ENCODE measurements at places on chromosomes 7 and 10.

DNA sequence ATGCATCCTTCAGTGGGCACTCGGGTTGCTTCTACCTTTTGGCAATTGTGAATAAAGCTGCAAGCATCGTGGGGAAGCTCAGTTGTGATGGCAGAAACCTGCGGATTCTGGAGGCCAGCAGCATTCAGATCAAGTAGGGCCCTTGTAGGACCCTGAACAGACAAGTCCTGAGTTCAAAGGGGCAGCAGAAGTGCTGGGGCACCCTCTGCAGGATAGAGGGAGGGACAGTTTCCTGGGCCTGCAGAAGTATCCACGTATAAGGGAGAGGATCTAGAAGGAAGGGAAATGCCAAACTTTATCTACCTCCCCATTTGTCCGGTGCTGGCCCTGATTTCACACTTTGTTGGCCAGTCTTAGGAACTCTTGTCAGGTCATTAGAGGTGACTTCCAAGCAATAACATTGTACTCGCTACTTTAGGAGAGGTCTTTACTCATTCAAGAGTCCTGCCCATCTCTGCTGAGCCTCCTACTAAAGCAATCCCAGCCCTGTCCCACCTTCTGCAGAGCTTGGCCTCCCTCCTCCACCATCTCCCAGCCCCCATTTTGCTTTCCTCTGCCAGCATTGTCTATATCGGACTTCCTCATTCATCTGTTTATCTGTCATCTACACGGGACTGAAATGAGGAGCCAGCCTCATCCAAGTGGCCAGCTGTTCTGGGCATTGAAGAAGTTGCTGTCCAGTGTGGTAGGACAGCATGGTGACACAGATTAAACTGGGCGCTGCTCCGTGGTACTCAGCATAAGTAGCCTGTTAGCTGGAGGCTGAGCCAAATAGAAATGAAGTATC lies 26.6 kb upstream of the R3HCC1L start:
- DNase-seq: no peak

DNA sequence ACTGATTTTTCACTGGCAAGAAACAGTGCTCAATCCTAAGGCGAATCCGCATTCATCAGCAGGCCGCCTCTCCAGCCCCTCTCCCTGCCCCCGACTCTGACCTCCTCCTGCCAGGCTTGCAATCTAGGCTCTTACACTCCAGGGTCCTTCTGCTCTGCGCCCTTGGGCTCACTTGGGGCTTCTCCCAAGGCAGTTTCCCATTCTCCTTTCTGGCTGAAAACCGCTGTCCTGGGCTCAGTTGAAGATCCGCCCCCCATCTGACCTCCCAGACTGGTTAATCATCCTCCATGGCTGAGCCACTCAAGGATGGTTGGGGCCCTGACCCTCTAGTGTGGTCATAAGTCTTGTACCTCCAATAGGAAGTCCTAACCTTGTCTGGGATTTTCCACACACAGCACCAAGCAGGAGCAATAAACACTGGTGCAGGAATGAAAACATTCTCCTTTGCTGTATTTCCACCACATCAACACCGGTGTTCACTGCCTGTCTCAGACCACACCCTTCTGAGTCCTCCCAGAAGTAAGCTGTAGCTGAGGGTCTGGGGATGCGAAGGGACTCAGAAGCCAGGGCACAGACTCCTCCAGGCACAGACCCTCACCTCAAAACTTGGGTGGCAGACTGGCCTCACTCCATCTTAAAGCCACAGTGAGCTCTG lies 42.4 kb downstream of the TNS3 start:
- no peak for DNase-seq

GRCh38 chr7:20514364-20514763 lies 101.1 kb upstream of the ABCB5 start:
- no peak for DNase-seq

GRCh38 chr10:132140167-132140925 lies 46.4 kb upstream of the DPYSL4 start:
- no peak for DNase-seq

- DNase-seq: no peak
These were observed 288.6 kb downstream of the BAMBI start for GRCh38 chr10:28965937-28966336.

- DNase-seq: no peak
These were observed 38.4 kb upstream of the ABCB4 start for GRCh38 chr7:87513735-87514335.

DNA sequence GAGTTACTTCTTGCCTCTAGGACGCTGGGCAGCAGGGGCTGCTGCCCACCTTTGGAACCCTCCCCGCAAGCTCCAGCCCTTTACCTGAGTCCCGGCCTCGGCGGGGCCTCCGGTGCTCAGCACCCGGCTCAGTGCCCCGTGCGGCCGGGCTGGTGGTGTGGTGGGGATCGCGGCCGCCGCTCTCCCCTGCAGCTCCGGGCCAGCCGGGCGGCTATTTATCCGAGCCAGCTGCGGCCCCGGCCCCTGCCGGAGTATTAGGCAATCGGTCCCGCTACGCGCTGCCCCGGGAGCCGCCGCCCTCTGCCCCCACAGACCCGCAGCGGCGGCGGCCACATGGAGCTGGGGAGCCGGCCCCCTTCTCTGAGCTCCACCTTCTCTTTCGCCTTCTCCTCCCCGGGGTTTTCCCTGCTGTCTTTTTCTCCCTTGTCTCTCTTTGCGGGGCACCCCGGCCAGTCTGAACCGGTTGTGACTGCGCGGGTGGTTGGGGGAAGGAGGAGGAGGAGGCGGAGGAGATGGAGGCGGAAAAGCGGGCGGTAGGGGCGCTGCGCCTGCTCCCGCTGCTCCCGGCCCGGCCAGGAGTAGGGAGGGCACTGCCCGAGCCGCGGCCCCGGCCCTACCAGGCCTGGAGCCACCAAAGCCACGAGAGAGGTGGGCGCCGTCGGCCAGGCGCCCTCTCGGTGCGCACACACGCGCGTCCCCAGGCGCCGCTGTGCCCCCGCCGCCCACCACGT lies at the start of gene SLC16A9:
TSS of gene SLC16A9 (minus strand) at position 456 of the 731 bp plus-strand sequence. CDS start 25,559 bp downstream, outside the sequence.
- DNase-seq: no peak

DNA sequence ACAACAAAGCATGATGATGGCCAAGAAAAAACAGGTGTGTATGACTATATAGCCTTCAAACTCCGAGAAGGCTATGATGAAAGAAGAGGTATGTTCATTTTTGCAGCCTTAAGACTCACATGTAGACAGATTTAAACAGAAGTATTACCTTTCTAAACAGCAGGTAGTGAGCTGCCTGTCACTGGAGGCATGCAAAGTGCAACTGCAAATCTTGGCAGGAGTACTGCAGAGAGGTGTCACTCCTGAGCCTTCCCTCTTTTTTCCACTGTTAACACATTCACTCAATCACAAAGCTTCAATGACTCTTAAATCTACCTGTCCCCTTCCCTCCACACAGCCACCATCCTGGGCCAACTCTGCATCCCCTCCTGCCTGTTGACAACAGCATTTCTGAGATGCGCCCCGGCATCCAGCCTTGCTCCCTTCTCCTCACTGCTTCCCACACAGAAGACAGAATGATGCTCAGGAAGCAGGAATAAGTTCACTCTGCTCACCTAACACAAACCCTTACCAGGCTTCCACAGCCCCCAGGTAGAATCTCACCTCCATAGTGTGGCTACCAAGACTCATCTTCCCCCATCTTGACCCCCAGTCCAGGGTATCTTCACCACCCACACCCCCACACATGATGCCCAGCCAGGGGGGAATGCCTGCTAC lies 161.9 kb upstream of the ZMIZ1 start:
- no peak for DNase-seq

DNA sequence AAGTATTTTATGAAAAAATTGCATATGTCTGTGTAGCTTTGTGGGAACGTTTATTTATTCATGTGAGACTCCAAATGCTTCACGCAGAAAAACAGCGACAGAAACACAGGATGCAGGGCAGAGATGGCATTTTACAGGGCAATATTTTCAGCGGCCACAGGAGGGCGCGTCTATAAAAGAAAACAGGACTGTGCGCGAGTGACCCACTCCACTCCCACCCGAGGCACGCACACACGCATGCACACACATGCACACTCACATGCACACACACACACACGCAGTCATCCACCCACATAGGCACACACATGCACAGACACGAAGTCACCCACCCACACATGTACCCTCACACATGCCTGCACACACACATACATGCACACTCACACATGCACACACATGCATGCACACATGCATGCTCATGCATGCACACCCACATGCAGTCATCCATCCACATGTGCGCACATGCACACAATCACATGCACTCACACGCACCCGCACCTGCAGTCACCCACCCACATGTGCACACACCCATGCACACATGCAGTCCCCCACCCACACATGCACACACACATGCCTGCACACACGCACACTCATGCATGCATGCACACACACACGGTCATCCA lies 96.3 kb downstream of the DNAJB6 start:
- no peak for DNase-seq

GRCh38 chr10:10056961-10057360 lies 960.7 kb upstream of the CELF2 start:
- no peak for DNase-seq

GRCh38 chr10:87546210-87546609 lies 41.5 kb downstream of the MINPP1 start:
- DNase-seq: no peak

- DNase-seq: no peak
These were observed 29.0 kb downstream of the NEUROD6 start for GRCh38 chr7:31311552-31311951.

GRCh38 chr7:103418241-103418640 lies 27.8 kb downstream of the SLC26A5 start:
- no peak for DNase-seq

DNA sequence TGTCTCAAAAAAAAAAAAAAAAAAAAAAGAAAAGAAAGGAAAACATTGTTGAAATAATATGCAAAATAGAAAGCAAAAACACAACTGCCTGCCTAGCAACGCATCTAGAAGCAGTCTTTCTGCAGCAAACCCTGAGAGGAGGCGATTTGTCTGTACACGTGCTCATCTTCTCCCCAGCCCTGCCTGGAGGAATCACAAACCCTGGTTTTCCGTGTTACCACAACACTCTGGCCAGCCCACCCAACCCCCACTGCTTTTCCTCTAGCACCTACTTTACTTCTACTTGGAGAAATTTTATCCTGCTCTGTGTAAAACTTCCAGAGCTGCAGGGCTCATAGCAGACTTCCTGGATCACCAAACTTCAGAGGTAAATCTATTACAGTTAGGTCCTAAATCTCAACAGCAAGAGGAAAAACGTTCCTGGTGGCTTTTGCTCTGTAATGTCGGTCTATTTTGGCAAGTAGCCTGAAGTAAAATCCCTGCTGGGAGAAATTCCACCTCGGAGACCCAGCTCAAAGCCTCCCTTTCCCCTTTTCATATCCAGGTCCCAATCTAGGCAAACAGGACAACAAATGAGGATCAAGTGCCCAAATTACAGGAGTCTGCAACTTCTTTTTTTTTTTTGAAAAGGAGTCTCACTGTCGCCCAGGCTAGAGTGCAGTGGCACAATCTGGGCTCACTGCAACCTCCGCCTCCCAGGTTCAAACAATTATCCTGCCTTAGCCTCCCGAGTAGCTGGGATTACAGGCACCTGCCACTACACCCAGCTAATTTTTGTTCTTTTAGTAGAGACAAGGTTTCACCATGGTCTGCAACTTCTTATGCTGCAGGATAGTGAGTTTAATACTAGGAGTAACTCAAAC lies 91.6 kb downstream of the DNMBP start:
- no peak for DNase-seq

DNA sequence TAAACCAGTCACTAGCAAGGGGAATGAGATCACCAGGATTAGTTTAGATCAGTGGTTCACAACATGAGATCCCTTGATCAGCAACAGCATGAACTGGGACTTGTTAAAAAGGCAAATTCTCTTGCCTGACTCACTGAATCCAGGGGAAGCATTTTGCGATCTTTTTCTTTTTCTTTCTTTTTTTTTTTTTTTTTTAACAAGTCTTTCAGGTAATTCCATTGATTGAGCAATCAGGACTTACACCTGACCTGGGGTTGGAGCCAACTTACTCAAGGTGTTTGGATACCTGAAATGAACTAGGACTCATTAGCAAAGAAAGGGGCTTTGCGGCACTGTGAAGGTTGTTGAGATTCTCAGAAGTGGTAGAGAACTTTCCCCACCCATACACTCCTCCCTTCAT lies 47.1 kb upstream of the PRR15 start:
- DNase-seq: no peak

GRCh38 chr7:106101726-106102125 lies 10.4 kb downstream of the SYPL1 start:
- DNase-seq: no peak

GRCh38 chr7:94975336-94975735 lies 67.9 kb downstream of the PPP1R9A start:
- DNase-seq: no peak

DNA sequence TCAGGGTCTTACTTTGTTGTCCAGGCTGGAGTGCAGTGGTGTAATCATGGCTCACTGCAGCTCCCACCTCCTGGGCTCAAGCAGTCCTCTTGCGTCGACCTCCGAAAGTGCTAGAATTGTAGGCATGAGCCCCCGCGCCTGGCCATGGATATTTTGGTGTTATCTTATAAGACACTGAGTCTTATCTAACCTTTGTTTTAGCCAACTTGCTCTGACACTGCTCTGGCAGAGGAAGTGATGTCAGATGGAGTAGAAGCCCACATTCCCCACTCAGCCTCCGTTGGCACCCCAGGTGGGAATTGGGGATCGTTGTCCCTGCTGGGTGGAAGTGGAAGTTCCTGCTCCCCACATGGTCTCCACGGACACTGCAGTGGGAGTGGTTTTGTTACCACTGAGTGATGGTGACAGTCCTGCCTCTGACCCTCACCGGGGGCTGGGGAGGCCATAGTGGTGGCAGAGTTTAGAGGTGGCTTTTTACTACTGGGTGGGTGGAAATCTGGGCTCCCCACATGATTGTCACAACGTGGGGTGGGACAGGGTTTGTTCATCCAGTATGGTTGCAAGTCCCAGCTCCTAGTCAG lies 98.9 kb downstream of the ANKRD61 start:
- DNase-seq: no peak

- no peak for DNase-seq
These were observed 273.4 kb downstream of the DIP2C start for GRCh38 chr10:416091-416515.

- DNase-seq: no peak
These were observed 104.9 kb downstream of the BTRC start for GRCh38 chr10:101458869-101459268.

DNA sequence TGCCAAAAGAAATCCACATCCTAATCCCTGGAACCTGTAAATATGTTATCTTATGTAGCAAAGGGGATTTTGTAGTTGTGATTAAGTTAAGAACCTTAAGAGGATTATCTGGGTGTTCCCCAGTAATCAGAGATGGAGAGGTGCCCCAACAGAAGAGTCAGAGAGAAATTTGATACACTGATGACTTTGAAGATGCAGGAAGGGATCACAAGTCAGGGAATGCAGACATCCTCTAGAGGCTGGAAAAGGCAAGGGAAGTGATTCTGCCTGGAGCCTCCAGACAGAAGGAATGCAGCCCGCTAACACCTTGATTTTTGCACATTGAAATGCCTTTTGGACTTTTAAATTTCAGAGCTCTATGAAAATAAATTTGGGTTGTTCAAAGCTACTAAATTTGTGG lies 531.7 kb downstream of the DNAJB9 start:
- DNase-seq: no peak

DNA sequence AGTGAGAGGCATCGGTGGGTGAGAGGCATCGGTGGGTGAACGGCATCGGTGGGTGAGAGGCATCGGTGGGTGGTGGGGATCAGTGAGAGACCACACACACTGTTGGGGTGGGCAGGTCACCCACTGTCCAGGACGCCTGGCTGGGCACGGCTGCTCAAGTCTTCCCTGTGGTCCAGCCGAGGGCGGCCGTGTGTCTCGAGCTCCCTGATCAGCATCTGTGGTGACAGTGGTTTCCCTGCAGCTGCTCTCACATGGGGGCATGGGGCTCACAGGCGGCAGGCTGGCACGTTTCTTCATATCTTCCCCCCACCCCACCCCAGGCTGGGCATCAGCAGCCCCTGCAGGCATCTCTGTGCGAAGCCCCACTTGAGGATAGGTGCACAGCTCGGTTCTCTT lies 78.2 kb downstream of the NKX6-2 start:
- no peak for DNase-seq

GRCh38 chr7:44967571-44968446 lies 11.0 kb downstream of the MYO1G start:
- no peak for DNase-seq
